ENCODE measurements at places on chromosomes 1 and 21.

- no peak for DNase-seq
Observed at GRCh38 chr21:45876381-45877170, 105.0 kb upstream of the COL6A1 start.

- DNase-seq: peak; percentile 87
Observed at GRCh38 chr1:20590306-20590777, 1.4 kb downstream of the CDA start.

- DNase-seq: peak; percentile 65
Observed at GRCh38 chr1:40185951-40186864, 25.0 kb downstream of the RLF start.

DNA sequence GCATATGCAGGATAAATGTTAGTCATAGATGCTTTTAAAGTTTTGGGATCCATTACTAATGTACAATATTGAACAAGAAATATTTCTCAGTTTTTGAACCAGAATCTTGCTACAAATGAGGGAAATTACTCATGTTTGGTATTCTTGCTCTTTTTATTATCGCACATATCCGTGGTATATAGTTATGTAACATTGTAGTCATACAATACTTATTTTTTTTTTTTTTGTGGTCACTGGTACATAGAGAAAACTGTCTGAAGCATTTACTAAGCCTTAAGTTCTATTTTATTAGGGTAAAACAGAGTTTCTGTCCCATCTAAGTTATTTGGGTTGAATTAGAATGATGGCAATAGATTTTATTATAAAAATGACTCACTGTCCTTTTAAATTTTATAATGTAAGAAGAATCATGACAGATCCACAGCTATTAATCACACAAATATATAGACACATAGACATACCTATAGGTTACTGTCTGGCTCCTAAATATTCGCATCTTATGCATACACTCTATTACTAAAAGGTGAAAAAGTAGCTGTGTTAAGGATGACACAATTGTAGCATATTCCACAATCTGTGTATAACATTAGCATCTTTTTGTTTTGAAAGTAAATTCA, 18.0 kb upstream of the PRKAA2 start:
- DNase-seq: no peak

- no peak for DNase-seq
Observed at GRCh38 chr1:196400478-196401451, 207.5 kb downstream of the KCNT2 start.

- no peak for DNase-seq
Observed at GRCh38 chr1:72896256-72896655, 613.9 kb upstream of the NEGR1 start.

- DNase-seq: no peak
Observed at GRCh38 chr21:44303490-44303981, 3.7 kb downstream of the PFKL start.

DNA sequence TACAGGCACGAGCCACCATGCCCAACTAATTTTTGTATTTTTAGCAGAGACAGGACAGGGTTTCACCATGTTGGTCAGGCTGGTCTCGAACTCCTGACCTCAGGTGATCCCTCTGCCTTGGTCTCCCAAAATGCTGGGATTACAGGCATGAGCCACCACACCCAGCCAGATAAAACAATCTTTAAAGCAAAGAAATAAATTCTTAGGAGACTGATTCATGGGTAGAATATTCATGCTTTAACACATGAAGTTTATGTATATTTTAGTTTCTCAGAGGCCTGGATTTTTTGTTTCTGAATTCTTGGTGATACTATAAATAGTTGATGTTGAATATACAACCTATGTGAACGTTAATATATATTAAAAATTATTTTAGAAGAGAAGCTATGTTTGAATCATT, 127.4 kb upstream of the KIAA1614 start:
- no peak for DNase-seq

GRCh38 chr1:201481004-201481380, 12.0 kb upstream of the PHLDA3 start:
- DNase-seq: no peak

GRCh38 chr1:26075421-26076144, 8.2 kb upstream of the TRIM63 start:
- peak; percentile 21 for DNase-seq

- no peak for DNase-seq
Observed at GRCh38 chr1:46263146-46263545, 15.6 kb downstream of the RAD54L start.

- no peak for DNase-seq
Observed at GRCh38 chr1:235023711-235024439, 104.8 kb downstream of the TOMM20 start.

DNA sequence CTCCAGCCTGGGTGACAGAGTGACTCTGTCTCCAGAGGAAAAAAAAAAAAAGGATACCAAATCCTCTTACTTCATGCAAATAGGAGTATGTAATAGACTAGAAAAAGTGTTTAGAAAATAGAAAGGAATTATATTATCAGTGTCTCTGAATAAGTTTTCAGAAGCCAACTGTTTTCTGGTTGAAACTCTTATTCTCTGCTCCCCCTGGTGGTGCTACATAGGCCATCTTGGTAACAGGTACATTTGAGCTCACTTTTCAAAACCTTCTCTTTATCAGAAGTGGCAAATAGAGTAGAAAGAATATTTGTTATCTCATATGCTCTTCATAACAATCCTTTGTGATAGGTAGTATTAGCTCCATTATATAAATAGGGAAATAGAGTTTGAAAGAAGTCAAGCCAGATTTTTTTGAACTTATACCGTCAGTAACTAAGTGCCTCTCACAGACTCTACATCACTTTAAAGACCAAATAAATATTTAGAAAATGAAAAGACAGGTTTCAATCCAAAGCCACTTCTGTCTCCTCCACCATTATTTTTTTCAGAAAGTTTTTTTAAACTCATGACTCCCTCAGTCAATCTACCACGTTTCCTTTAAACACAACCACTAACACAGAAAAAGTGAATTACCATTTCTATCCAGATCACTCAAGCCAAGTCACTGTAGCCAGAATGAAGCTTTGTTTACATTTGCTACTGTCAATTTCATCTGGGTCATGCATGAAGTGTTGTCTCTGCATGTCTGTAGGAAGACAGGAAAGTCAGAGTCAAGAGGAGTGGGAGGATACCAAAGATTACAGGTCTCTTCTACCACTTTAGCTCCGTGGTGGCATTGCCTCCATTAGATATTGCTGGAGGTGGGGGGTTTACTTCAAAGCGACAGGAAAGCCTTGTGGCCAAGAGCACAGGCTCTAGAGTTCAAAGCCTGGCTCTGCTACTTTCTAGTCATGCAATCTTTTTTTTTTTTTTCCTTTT, 45.6 kb downstream of the IL23R start:
- peak; percentile 40 for DNase-seq

- peak; percentile 38 for DNase-seq
Observed at GRCh38 chr1:181140398-181140797, 51.9 kb downstream of the IER5 start.

- DNase-seq: no peak
Observed at GRCh38 chr1:206660136-206660535, 24.6 kb upstream of the MAPKAPK2 start.

DNA sequence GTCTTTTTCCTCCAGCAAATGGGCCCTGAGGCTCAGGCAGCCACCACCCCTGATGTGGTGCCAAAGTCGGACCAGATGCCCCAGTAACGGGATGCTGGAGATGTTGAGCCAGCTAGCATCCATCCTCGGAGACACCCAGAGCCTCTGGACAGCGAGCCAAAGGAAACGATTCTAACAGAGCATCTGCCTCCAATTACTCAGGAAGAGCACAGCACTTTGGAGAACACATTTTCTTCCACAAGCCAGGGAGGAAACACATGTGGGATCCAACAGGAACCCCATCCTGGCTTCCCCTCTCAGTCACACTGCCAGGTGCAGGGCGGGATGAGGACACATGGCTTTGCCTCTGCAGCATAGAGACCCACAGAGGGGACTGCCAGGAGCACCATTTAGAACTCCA, 44.9 kb downstream of the C1orf198 start:
- no peak for DNase-seq

GRCh38 chr1:248373761-248374160, 1.8 kb upstream of the OR2T6 start:
- DNase-seq: no peak

GRCh38 chr1:155300024-155300423, 1.2 kb downstream of the PKLR start:
- DNase-seq: no peak

DNA sequence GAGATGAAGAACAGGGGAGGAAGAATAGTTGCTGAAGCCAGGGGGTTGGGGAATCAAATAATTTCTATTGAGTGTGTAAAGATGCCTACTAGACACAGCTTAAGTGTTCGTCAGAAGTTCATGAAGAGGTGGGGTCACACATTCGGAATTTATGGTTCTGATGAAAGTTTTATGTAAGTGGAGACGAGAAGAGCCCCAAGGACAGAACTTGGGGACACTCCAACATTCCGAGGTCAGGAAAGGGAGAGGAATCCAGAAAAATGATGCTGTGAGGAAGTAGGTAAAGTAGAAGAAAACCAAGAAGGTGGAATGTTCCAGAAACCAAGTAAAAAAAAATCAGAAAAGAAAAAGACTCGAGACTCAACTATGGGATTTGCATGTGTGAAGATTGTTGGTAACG, 272.5 kb downstream of the SIPA1L2 start:
- DNase-seq: no peak

DNA sequence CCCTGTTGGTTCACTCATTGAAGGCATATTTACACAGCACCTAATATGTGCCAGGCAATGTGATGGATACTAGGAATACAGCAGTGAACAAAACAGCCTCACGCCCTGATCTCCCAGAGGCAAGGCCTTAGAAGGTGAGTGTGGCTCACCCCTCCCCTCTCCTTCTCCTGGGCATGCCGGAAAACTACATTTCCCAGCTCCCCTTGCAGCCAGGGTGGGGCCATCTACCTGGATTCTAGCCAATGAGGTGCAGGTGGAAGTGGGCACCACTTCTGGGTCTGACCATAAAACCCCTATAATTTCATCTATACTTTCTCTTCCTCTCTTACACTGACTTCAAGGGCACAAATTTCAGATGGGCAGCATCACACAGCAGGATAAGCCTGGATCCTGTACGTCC, 63.8 kb downstream of the FBXO2 start:
- no peak for DNase-seq

- no peak for DNase-seq
Observed at GRCh38 chr1:24968941-24969585, 39.0 kb upstream of the RUNX3 start.

DNA sequence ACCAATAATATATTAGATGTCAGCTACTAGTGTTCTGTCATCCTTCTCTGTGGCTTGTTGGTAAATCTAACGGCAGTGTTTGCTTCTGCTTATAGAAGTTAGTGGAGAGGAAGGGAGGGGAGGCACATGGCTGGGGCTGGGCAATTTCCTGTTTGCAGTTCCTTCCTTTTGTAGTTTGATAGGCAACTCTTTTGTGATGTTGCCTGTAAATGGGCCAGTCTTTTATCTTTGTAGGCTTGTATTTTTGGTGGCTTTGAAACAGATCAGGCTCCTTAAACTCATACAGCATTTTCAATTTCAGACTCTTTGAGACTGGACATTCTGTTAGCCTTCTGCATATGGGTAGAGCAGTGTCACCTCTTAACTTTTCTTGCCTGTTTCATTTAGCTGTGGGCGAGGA, 48.1 kb downstream of the CDC14A start:
- DNase-seq: peak; percentile 66

DNA sequence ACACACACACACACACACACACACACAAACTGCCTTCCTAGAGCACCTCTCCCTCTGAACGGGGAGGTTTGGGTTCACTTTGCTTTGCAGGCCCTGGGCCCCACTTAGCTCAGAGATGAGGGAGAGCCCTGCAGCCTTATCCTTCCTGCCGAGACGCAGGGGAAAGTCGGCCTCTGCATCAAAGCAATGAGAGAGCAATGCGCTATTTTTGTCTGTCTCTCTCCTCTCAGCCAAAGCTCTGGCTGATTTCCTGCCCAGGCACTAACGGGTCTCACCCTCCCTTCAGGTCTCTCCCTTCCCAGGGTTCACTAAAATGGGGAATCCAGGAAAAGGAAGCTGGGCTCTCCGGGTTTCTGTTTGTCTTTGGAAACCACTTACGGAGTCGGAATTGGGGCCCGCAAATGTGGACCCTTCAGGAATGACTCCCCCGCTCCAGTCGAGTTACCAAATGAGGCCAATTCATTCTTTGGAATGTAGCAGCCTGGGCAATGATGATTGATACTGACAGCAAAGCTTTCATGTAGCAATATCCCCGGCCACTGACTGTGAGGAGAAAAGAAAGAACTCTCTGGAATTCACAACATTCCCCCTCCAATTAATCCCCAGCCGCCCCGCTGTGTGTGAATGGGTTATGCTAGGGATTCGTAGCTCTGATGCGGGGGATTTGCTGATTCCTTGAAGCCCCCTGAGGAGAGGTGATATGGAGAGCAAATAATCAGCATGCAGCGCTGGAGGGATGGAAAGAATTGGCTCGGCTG, 61.5 kb upstream of the WLS start:
- no peak for DNase-seq
